Neural crest cell (in vitro differentiated cells): ENCODE measurements at places on chromosomes 12 and 14. TPM values are rescaled to one million over a fixed set of nuclear protein-coding genes. Genes with fewer than 3 reads are reported as not detected.

GRCh38 chr14:89348722-89349121, 68.3 kb downstream of the FOXN3 start:
- DNase-seq, result no peak

KLRD1 gene
- total RNA-seq, result 0.12 TPM in 1 of 2 replicates, not detected in the other

HOXC11 gene
- total RNA-seq, result not detected in 2 replicates

SRGAP1 gene
- total RNA-seq, result 12.6 and 14.8 TPM in 2 replicates

ANO2 gene
- total RNA-seq, result 1.9 and 2.0 TPM in 2 replicates

SLC35E3 gene
- 15.1 and 16.1 TPM in 2 replicates for total RNA-seq

- DNase-seq, result no peak
Observed at GRCh38 chr12:49708851-49709250, 1.6 kb upstream of the FMNL3 start.

- DNase-seq, result no peak
Observed at GRCh38 chr14:55309761-55310365, 38.6 kb downstream of the FBXO34 start.

LRTM2 gene
- total RNA-seq, result 0.19 TPM in 1 of 2 replicates, not detected in the other

DNA sequence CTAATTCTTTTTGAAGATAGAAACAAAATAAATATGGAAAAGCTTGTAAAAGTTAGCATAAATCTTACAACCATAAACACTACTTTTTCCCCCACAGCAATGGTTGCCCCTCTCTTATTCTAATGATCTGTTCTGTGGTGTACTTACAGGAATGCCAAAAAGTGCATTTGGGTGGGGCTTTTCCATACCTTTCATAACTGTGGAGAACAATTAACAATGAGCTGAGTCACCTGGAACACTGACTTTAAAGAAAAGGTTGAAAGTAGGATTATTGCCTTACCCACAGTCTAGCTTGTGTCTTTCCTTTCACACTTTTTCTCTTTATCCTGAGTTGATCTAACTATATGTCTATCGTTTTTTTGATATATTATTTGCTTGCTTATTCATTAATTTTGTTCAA, 86.9 kb downstream of the TPH2 start:
- no peak for DNase-seq

GRCh38 chr12:894226-894625, 55.3 kb downstream of the RAD52 start:
- DNase-seq, result no peak

- peak; percentile 30 for DNase-seq
Observed at GRCh38 chr12:106080041-106080790, 58.5 kb downstream of the NUAK1 start.

- DNase-seq, result no peak
Observed at GRCh38 chr12:46660276-46660675, 165.5 kb downstream of the SLC38A4 start.

- DNase-seq, result no peak
Observed at GRCh38 chr12:104181313-104181712, 34.3 kb upstream of the TXNRD1 start.

DNA sequence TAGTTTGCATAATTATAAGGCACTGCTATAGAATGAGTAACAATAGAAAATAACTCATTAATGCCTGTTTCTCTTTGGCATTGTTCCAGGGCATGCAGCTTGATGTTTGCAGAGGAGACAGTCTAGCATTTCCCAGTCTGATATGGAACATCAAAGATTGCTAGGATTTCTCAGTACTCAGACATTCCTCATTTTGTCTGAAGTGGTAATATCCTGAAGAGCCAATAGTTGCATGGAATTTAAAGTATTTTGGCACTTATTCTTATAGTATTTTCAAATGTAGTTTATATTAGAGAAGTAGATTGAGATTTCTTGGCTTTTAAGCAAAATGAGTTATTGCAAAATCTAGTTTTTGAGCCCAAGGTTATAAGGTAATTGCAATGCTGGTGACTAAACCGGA, 337.3 kb upstream of the E2F7 start:
- DNase-seq, result no peak

SIX4 gene
- 5.2 and 6.1 TPM in 2 replicates for total RNA-seq

GRCh38 chr14:65981192-65981843, 504.9 kb upstream of the CCDC196 start:
- no peak for DNase-seq

GRCh38 chr12:108798551-108799221, 58.7 kb downstream of the SSH1 start:
- no peak for DNase-seq

PITPNM2 gene
- total RNA-seq, result 7.2 and 9.5 TPM in 2 replicates

DNA sequence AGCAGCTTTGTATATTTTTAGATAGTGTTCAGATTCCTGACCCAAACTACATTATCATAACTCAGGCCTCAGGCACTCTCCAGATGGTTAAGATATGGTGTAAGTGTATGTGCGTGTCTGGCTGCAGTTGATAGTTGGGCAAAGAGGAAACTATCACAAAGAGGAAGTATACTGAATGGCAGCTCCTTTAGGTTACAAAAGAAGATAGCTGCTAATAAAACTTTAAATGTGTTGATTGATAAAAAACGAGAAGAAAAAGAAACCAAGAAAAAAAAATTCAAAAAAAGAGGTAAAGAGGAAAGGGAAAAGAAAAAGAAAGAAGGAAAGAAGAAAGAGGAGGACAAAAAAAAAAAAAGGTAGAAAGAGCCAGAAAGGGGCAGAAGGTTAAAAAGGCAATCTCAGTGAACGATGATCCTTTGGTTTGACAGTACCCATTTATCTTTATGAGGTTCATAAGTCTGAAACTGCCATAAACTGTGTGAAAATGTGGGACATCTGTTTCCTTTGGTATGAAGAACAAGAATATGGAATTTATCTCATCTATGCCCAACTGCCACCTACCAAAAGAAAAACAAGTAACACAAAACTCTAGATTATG, 42.2 kb downstream of the TAOK3 start:
- no peak for DNase-seq

DNA sequence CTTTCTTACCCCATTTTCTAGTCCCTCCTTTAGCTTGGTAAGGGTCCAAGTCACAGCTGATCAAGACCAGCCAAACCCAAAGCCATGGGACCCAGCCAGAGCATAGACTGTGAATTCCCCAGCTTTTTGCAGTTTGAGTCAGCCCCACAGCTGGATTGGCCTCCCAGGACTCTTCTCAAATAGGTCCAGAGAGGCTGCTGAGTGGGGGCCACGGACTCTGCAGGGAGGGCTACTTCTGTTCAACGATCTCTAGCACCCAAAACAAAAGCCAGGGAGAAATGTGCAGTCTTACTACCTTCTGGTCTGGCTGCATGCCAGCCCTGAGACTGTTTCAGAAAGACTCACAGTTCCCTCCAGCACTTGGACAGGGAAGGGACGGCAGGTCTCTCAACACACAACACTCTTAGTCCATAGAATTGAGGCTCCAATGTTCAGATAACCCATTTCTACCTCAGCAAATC, 1.6 kb downstream of the VDR start:
- no peak for DNase-seq

- DNase-seq, result peak; percentile 34
Observed at GRCh38 chr14:85533861-85534291, 3.9 kb downstream of the FLRT2 start.

DNA sequence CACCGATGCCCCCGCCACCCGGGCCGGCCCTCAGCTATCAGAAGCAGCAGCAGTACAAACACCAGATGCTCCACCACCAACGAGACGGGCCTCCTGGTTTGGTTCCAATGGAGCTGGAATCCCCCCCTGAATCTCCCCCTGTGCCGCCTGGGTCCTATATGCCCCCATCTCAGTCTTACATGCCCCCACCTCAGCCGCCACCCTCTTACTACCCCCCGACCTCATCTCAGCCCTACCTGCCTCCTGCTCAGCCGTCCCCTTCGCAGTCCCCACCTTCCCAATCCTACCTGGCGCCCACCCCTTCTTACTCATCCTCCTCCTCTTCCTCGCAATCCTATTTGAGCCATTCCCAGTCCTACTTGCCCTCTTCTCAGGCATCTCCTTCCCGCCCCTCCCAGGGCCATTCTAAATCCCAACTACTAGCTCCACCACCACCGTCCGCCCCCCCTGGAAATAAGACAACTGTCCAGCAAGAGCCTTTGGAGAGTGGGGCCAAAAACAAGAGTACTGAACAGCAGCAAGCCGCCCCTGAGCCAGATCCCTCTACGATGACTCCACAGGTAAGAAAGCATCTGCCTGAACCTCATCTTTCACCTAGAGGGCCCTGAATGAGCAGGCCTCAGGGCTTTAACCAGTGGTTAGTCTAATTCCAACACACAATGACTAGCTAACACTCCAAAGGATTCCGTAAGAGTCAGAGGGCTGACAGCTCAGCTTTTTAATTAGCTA, 851 bp downstream of the YLPM1 start:
- DNase-seq, result no peak

- DNase-seq, result no peak
Observed at GRCh38 chr12:10293151-10293550, 14.5 kb upstream of the KLRD1 start.

PROX2 gene
- not detected in 2 replicates for total RNA-seq
